ENCODE measurements at places on chromosomes 3 and 15.

DNA sequence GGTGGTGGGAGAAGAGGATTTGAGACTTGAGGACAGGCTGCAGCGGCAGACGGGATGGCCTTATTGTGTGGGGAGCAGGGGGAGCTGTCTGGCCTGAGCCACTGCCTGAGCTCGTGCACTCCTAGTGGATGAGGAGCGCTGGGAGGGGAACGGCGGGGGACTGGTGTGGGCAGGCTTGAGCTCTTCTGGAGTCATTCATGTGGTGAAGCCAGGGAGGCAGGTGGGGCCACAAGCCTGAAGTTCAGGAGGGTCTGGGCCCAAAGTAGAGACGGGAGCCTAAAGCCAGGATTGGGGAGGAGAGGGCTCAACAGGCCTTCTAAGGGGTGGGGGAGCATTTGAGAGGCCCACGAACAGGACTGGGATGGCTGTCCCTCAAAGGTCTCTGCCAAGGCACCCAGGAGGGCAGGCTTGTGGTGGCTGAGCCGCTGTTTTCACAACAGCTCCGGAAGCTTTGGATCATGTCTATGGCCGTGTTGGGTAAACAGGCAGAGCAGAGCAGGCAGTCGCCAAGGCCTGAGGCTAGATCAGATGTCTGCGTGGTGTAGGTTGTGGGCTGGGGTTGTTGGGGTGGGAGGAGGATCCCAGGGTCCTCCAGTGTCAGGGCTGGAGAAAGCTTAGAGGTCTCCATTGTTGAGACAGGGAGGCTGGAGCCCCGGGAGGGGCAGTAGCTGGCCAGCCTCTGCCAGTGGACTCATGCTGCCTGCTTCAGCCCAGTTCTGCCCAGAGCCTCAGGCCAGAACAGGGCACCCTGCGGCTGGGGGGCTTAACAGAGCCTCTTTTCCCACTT, 8.2 kb downstream of the PRKCD start:
- DNase-seq = no peak

DNA sequence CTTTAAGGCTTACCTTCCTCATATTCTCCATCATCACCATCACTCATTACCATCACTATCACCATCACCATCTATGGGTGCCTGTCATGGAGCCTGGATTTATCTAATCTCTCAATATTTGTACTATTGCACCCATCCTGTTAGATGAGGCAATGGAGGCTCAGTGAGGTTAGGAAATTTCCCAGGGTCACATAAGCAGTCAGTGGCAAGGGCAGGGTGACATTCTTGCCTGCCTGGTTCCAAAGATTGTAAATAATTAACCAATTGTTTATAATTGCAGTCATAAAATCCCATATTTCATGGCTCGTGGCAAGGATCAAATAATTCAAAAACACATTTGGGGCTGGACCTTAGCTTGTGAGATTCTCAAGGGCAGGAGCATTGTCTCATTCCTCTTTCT, 55.2 kb downstream of the MGLL start:
- DNase-seq = no peak

DNA sequence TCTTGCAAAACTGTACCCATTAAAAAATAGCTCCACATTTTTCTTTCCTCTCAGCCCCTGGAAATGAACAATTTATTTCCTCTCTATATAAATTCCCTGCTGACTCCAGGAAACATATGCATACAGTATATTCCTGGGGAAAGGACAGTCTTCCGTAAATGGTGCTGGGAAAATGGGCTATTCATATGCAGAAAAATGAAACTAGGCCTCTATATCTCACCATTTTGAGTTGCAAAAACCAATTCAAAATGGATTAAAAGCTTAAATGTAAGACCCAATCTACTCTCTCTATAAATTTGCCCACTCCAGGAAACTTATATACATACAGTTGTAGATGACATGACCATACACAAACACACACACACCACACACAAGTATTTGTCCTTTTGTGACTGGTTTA, 85.9 kb upstream of the GPR149 start:
- DNase-seq = no peak

DNA sequence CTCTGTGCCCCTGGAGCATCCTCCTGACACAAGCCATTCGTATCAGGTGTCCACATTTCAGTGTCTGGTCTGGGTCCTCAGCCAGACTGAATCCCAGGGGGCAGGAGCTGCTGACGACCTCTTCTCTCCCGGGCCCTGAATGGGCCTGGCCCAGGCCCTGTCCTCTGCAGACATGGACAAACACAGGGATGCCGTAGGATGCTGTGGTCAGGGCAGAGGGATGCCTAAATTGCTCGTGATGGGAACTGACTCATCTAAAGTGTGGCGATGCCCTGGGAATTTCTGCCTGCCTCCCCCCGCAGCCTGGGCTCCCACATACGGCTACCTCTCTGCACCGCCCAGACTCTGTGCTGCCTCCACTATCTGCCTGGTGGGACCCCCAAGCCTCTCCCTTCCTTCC, 58.5 kb upstream of the CTSH start:
- DNase-seq = no peak

DNA sequence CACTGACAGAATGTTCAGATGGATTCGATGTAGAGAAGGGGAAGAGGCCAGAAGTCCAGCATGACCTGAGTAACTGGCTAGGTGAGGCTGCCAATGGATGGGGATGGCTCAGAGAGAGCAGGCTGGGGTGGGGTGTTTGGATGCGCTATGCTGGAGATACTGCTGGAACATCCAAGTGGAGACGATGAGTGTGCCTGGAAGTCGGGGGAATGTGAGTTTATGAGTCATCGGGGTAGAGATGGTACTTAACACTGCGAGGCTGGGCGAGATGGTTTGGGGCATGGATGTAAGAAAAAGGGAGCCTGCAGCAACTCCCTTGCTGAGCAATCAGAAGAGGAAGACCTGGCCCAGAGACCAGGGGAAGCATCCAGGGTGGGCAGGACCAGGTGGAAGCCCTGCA, 180.7 kb downstream of the SLCO3A1 start:
- DNase-seq = no peak
